ENCODE measurements at places on chromosomes 6 and 20. TPM values are rescaled to one million over a fixed set of nuclear protein-coding genes. Genes with fewer than 3 reads are reported as not detected.

Gene SCUBE3
- 44.7 TPM for polyA plus RNA-seq

Gene CDH22
- polyA plus RNA-seq: not detected

Gene ZC2HC1B
- polyA plus RNA-seq: 0.26 TPM

Gene MDN1
- 35.2 TPM for polyA plus RNA-seq

Gene OVOL2
- 1.5 TPM for polyA plus RNA-seq

Gene SLC12A5
- 2.3 TPM for polyA plus RNA-seq

Gene SLC22A16
- polyA plus RNA-seq: 0.47 TPM

Gene TPD52L1
- 95.4 TPM for polyA plus RNA-seq

Gene RNF39
- polyA plus RNA-seq: 1.0 TPM

Gene RPS6KA2
- 27.8 TPM for polyA plus RNA-seq

Gene MUCL3
- 0.07 TPM for polyA plus RNA-seq

Gene SPAG4
- polyA plus RNA-seq: 2.6 TPM

Gene TGM3
- polyA plus RNA-seq: 0.57 TPM

Gene RIN2
- 43.3 TPM for polyA plus RNA-seq

Gene MACROD2
- polyA plus RNA-seq: 13.4 TPM

Gene DTNBP1
- polyA plus RNA-seq: 22.8 TPM

Gene TRIM10
- 0.44 TPM for polyA plus RNA-seq

Gene SIRPG
- not detected for polyA plus RNA-seq

Gene MCHR2
- not detected for polyA plus RNA-seq

Gene MYB
- 4.3 TPM for polyA plus RNA-seq

Gene DACT2
- polyA plus RNA-seq: 29.2 TPM

Gene DOP1A
- polyA plus RNA-seq: 37.0 TPM

Gene HTR1B
- polyA plus RNA-seq: 0.21 TPM

Gene ZSCAN23
- polyA plus RNA-seq: 20.5 TPM
